ENCODE measurements at places on chromosomes 7 and 10.

DNA sequence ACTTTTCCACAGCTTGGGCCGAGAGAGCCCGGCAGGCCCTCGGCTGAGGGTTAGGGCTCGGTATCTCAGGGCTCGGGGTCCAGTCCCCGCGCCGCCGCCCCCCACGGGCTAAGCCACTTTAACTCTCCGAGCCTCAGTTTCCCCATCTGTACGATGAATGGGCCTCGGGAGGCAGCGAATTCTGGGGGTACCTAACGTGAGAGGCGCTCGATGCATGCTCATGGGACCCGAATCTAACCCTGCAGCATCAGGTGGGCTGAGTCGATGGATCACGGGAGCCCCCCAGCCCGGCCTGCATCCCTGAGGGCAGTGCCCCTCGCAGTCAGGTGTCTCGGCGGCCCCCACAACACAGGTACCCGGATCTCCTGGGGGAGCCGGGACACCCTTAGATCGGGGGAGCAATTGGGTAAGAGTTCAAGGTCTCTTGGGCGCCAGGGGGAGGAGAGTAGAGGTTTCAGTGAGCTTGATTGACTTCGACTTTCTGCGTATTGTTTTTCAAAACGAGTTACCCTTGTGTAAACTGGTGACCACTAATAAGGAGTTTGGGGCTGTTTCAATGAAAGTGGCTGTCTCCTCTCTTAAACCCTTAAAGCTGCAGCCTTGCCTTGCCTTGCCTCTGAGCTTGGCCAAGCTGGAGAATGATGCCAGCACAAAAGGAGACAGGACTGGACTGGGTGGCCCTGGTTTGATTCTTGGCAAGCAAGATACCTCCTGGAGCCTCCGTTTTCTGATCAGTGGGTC lies 631 bp downstream of the POR start:
- peak; percentile 20 for DNase-seq

DNA sequence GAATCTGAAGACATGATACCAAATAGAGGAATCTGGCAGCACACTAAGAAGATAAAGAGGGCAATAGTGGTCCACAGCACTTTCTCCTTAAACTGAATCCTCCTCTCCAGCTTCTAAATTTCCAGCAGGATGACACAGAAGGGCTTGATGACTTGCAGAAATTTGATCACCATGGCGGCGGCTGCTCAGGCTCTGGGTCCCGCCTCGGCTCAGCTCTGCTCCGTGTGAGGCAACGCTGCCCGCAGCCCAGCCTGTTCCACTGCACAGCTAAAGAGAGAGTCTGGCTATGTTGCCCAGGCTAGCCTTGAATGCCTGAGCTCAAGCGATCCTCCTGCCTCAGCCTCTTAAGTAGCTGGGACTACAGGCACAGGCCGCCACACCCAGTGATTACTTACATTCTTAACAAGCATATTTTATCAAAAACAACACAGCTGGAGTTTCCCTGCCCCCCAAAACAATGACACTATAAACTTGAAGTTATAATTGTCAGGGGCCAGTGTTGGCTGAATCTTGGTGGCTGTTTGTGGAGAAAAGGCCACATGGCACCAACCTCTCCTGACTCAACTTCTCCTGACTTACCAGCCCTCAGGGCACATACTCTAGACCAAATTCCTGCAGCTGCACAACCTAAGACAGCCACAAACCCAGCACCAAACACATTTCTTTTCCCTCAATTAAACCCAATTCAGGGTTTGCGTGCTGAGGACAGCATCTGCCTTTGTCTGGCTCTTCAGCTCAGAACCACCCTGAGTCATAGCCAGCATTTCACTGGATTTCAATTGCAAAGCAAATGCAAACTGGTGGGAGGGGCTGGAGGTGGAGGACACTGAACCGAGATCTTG lies 11.6 kb upstream of the TNPO3 start:
- DNase-seq: peak; percentile 74

GRCh38 chr10:87861953-87862678 lies 1.2 kb downstream of the KLLN start:
- peak; percentile 98 for DNase-seq

DNA sequence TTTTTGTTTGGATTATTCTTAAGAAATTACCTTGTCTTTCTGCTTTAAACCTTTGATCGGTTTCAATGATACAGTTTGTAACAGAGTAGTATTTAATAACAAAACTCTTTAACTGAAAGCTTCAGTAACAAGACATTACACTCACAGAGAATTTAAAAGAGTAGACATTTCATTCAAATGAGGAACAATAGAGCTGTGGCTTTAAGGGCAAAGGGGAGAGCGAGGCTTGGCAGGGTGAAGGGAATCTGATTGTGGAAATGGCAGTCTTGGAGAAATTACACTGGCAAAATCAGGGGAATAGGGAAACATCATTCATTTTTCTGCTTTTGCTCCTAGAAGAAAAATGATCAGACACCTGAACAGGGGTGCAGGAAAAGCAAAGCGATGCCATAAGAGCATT lies 5.1 kb upstream of the HIPK2 start:
- peak; percentile 24 for DNase-seq

- DNase-seq: no peak
Observed at GRCh38 chr10:85612833-85613232, 753.8 kb downstream of the GRID1 start.

DNA sequence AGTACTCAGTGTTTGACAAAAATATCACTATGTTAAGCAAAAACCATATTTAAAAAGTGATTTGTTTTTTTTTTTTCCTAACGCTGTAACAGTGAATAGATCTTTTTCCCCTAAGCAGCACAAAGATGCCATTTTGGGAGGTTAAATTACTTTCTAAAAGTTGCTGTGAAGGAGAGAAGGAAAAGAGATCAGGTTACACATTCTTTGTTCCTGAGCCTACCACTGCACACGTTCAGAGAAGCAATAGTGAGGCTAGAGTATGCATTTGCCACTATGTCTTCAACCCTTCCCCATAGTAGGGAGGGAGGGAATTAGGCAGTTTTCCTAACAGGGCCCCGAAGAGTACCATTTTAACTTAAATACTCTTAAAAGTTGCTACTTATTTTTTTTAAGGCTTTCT lies 38.9 kb downstream of the BMPR1A start:
- no peak for DNase-seq

GRCh38 chr7:56028942-56029630 lies 22.2 kb downstream of the PSPH start:
- DNase-seq: no peak

- DNase-seq: peak; percentile 85
Observed at GRCh38 chr7:42940985-42941847, 9.0 kb downstream of the MRPL32 start.

DNA sequence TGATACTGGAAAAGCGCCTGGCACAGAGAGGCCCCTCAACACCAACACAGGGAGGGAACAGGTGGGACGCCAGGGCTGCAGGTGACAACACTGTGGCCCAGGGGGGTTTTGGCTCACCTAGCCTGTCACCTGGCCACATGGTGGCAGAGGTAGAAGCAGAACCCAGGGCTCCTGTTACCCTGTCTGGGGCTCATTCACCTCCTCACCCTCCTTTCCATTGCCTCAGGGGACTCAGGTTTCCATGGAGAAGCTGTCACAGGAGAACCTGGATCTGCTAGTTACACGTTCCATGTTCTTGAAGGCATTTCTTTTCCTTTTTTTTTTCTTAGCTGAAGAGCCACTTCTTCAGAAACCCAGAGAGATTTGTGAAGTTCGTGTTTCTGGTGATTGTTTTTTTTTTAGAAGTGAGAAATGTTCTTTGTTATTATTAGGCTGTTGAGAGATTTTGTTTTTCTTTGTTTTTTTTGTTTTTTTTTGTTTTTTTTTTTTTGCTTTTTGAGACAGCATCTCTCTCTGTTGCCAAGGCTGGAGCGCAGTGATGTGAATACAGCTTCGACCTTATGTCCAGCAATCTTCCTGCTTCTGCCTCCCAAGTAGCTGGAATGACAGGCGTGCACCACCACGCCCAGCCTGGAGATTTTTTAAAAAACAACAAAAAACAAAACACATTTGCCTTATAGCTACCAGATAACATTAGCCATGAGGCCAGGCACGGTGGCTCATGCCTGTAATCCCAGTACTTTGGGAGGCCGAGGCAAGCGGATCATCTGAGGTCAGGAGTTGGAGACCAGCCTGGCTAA lies 16.0 kb downstream of the DENND2A start:
- no peak for DNase-seq

GRCh38 chr7:117010375-117011133 lies 57.3 kb downstream of the ST7 start:
- DNase-seq: peak; percentile 45

GRCh38 chr7:130853503-130854279 lies 119.7 kb upstream of the KLF14 start:
- DNase-seq: no peak

GRCh38 chr7:38462819-38463218 lies 168.4 kb downstream of the AMPH start:
- no peak for DNase-seq

DNA sequence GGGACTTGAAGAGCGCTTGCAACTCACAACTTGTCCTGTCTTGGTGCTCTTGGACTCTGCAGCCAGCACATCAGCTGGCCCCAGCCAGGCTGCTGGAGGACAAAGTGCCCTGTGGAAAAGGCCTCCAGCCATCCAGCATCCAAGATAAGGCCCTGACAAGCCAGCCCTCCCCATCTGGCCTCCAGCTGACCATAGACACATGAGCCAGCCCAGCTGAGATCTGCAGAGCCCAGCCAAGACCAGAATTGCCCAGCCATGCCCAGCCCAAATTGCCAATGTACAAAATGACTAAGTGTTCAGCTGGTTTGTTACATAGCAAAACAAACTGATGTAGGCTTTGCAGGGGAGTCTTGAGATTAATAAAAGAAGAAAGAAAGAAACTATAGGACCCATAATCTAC lies 36.0 kb upstream of the FRMD4A start:
- DNase-seq: no peak

GRCh38 chr10:7410862-7411670 lies at the start of gene SFMBT2:
Gene SFMBT2 (minus strand): TSS chr10:7411034. CDS start chr10:7381898, 29,136 bp downstream.
- DNase-seq: peak; percentile 90

- DNase-seq: no peak
Observed at GRCh38 chr10:59582058-59582457, 127.6 kb downstream of the SLC16A9 start.

GRCh38 chr10:103280031-103280430 lies 3.1 kb downstream of the INA start:
- no peak for DNase-seq

DNA sequence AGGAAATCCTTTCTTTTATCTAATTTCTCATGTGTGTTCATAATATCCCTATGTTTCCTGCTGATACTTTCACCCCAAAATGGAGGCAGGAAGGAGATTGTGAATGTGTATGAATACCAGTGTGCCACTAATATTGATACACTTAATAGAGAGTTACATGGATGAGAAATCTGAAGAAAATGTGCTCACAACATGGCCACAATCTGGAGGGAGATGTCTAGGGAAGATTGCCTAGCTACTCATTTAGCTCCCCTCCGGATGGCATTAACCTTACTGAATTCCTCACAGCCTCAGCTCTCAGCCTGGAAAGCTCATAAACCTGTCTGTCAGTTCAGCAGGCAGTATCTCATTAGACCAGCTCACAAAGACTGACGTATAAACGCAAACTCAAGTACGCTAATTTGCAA lies 23.4 kb upstream of the DMTF1 start:
- DNase-seq: no peak

DNA sequence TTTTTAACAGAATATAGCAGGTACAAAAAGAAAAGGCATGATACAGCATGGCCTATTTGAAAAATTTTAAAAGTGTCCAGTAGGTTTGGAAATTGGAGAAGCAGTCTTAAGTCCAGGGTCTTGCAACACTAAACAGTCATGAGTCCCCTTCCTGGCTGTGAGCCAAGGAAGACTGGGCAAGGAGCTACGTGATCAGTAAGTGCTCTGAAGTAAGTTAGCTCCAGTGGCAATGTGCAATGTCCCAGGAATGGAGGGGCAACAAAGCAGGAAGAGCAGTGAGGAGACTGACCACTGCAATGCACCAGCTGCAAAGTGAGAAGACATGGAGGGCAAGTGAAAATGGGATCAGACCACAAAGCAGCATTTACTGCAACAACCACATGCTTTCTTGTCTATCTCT lies 72.9 kb upstream of the GRID1 start:
- peak; percentile 98 for DNase-seq

- DNase-seq: no peak
Observed at GRCh38 chr7:43639858-43640491, 57.1 kb downstream of the STK17A start.

DNA sequence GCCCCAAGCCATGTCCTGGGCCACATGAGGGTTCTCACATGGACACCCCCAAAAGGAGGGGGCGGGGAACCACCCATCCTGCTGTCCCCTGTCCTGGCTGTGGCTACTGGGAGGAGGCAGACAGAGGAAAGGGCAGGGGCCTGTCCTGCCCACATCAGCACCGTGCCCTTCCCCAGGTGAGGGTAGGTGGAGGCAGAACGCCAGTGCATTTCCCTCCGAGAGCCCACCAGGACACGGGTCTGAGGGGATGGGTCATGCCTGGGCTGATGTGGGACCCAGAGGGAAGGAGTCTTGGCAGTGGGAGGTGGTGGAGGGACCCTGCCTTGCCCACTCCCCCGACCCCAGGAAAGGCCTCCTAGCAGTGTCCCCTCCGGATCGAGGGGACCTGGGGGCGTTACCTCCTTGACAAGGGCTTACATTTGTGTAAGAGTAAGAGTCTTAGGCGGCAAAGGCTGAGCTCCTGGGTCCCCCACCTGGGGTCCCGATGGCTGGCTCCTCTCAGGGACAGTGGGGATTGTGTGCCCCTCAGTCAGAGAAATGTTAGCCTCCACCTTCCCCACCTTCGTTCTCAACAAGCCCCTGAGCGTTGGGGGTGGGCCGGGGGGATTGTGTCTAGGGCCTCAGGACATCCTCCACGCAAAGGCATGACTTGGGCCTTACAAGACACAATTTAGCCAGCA lies 6.1 kb downstream of the CRYGN start:
- DNase-seq: no peak

GRCh38 chr7:157708919-157709295 lies 372.1 kb downstream of the DNAJB6 start:
- DNase-seq: no peak

GRCh38 chr10:99266383-99266782 lies 30.7 kb upstream of the HPSE2 start:
- DNase-seq: no peak

GRCh38 chr10:43946445-43946844 lies 297.8 kb upstream of the ZNF32 start:
- DNase-seq: no peak

DNA sequence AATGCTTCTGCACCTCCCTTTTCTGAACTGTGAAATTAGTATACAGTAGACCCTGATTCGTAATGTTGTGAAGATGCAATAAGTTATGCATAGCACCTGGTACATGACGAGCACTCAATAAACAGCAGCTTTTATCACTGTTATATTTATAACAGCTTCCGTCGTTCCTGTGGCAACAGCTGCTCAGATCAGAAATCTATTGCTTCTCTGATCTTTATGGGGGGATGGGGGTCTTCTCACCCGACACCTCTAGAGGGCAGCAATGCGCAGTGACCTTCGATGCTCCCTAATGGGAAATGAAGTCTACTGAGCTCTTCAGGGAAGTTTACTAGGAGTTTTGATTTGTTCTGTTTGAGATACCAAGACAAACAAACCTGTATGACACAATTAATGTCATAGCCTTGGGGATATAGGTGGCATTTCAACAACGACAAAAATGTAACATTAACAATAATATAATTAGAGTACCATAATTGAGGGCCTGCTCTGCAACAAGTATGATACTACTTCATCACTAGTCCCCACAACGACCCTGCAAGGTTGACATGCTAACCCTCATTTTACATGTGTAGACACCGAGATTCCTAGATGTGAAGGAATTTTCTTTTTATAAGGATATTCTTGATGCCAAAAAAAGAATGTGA lies 289.6 kb downstream of the SFMBT2 start:
- DNase-seq: peak; percentile 78

GRCh38 chr10:34906067-34906965 lies 91.2 kb upstream of the PARD3 start:
- no peak for DNase-seq

Measured in inflammatory macrophage (primary cell).